CD4-positive, alpha-beta T cell (primary cell): ENCODE measurements at places on chromosomes 2 and 18.

DNA sequence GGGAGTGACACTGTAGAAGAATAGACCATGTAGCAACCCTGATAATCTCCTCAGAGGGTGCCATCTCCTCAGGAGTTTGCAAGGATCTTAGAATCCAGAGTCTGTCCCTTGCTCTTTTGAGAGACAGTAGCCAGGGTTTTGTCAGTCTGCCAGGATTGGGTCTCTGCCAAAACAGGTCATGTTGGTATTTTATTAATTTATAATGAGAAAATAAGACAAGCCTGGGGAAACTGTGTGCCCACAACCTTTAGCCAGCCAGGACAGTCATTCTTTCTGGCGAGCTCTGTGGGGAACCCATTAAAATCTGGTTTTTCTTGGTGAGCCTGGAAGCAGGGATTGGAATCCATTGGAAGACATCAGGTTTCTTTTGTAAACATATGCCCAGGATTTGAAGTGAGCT, 78.6 kb downstream of the PTPRM start:
- no peak for DNase-seq

DNA sequence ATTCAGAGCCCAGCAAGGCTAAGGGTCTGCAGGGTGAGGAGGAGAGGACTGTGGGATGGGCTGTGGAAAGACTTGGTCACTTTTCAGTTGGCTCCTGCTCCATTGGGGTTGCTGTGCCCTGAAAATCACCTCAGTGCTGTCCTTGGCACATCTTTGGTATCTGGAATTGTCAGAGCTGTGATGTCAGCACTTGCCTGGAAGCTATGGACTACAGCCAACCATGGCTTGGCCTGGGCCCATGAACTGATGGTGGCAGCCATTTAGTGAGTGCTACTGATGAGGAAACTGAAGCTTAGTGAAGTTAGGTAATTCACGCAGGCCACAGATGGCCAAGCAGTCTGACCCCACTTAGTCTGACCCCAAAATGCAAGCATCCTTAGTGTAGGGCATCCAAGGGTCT, 121.8 kb upstream of the SERPINE2 start:
- no peak for DNase-seq

DNA sequence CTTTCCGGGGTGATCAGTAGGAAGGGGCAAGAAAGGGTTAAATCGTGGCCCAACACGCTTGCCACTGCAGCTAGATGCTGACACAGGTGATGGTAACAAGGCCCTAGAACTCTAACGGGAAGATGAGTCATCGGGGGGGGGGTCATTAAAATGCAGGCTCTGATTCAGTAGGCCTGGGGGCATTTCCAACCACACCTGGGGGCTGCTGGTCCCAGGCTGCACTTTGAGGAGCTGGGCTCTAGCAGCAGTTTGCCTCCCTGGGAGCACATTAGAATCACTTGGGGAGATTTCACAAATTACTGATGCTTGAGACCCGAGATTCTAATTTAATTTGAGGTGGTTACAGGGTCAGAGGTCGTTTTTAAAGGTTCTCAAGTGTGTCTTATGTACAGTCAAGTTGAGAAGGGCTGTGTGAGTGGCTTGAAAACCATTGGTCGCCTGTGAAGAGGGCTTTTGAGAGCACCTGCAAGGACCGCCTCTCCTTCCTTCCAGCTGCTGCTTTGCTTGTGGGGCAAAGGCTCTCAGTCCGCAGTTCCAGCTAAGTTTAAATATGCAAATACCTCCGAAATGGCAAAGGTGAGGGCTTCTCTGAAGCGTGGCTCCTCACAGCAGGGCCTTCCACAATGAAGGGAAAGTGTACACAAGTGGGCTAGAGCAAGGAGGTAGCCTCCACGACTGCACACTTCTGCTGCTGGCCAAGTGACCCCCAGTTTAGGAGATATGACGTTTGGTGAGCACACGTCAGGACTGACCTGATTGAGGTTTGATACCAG, 128.0 kb upstream of the MSH6 start:
- no peak for DNase-seq

GRCh38 chr2:219119422-219120043, 41.1 kb downstream of the NHEJ1 start:
- DNase-seq = peak; percentile 37

- DNase-seq = no peak
Measured at GRCh38 chr2:48589170-48589767, 28.4 kb upstream of the GTF2A1L start.

GRCh38 chr18:3604498-3605408, 154.8 kb downstream of the TGIF1 start:
- peak; percentile 9 for DNase-seq

- no peak for DNase-seq
Measured at GRCh38 chr2:54591551-54591950, 131.9 kb upstream of the EML6 start.

DNA sequence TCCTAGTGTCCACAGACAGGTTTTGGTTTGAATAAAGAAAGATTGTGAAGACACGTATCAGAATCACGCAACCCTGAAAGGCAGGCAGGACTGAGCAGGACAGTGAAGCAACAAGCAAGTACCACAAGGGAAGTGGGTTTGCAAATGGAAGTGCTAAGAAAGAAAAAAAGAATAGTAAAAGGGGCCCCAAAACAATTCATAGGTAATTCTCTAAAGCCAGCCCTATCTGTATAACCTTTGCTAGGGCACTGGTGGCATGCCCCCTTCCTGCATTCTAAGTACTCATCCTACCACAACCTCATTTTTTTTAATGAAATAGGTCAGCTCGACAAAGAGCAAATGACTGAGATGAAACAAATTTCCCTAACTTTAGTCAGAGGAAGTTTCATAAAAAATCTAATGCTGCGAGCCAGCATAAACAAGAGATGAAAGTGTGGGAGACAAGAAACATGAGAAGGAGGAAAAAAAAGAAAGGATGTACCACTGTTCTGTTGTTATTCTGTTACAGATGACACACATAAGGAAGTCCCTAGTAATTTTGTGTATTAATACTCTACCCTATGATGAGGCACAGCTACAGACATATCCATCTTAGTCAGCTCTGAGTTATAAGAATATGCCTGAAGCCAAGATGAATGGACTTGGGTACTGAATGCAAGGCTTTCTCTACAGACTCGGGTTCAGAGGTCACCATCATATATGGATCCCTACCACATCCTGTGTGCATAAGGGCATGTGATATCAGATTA, 32.2 kb downstream of the IKZF2 start:
- peak; percentile 34 for DNase-seq

GRCh38 chr2:1708476-1709334, 35.6 kb downstream of the PXDN start:
- DNase-seq = no peak

GRCh38 chr2:100603948-100604633, 41.3 kb downstream of the PDCL3 start:
- no peak for DNase-seq

GRCh38 chr2:96553176-96553956, 16.8 kb downstream of the ARID5A start:
- peak; percentile 49 for DNase-seq

DNA sequence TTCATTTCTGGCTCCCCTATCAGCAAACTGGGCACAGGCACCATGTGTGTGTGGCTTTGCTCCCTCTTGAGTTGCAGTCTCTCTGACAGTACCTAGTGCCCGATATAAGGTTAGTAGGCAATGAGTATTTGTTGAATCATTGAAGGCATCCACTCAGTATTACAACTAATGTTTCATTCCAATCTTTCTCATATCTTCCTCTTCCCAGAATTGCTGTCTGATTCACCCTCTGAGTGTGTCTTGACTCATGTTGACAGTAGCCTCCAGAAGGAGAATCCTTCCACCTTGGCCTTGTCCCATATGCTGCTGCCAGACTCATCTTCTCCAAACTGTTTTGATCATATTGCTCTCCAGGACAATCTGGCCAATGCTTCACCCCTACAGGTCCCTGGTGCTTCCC, 202.5 kb downstream of the LRRTM1 start:
- DNase-seq = no peak

DNA sequence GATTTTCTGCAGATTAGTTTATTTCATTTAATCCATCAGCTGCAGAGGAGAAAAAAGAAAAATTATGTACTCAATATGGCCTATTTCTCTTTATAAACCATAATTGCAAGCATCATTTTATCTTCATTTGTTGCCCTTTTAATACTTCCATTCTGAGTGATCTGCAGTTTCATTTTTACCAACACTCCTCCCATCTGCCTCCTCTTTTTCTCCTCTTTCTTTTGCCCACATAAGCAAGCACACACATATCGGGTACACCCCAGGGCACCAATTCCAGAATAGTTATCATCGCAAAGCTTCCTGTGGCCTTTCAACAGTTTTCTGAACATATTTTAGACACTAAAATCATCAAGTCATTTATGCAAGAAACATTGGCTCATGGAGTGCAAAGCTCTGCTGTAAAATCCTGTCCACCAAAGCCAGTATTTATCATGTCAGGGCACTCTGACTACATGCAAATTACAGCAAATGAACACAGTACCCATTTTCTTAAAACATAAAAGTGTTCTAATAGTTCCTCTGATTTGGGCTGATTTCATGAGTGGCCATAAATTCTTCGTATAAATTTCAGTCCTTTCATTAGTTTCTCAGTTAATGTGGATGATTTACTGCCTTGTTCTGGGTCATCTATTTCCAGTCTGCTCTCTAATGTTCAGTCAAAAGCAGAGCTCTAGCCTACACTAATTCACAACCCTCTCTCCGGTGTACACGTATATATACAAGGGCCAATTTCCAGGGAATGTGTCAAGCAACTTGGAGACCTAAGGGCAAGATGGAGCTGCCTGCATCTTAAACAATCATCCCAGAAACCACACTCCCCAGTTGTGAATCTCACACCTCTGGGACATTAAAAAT, 281.3 kb downstream of the STK39 start:
- DNase-seq = no peak

DNA sequence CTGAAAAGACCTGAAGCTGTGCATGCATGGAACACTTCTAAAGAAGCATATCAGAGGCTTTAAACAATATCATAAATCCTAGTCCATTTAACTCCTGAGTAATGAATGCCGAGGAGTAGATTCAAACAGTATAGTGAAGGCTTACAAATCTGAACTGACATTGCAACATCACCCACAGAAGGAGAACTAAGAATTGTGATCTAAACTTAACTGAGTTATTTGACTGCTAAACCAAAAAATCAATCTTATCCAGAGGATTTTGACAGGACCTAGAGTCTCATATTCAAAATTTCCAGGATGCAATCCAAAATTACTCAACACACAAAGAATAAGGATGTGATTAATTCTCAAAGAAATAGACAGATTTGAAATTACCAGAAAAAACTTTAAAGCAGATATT, 181.0 kb downstream of the SLC39A10 start:
- DNase-seq = no peak

GRCh38 chr2:175004730-175004979, 526 bp downstream of the CHN1 start:
- DNase-seq = no peak

- DNase-seq = no peak
Measured at GRCh38 chr2:11257078-11257477, 87.4 kb downstream of the ROCK2 start.

GRCh38 chr2:232456296-232457120, 555 bp downstream of the ALPI start:
- no peak for DNase-seq

- DNase-seq = no peak
Measured at GRCh38 chr2:83238111-83238510, 1221.0 kb downstream of the SUCLG1 start.
